ENCODE measurements at places on chromosomes 16 and 17. TPM values are rescaled to one million over a fixed set of nuclear protein-coding genes. Genes with fewer than 3 reads are reported as not detected.

Gene ABCC11
- total RNA-seq = 0.16 TPM

Gene TBX6
- 0.16 TPM for total RNA-seq

Gene MGRN1
- 46.5 TPM for total RNA-seq

Gene GRAP
- 15.8 TPM for total RNA-seq

Gene KIF19
- 0.64 TPM for total RNA-seq

Gene HBQ1
- total RNA-seq = not detected

Gene ZNF319
- total RNA-seq = 9.4 TPM

Gene LPO
- not detected for total RNA-seq

Gene KRTAP4-6
- total RNA-seq = not detected

Gene KRTAP2-3
- not detected for total RNA-seq

Measured in CD8-positive, alpha-beta T cell (primary cell).